ENCODE measurements at places on chromosomes 5 and 9.

GRCh38 chr9:26746357-26747072, 146.1 kb downstream of the CAAP1 start:
- no peak for DNase-seq

DNA sequence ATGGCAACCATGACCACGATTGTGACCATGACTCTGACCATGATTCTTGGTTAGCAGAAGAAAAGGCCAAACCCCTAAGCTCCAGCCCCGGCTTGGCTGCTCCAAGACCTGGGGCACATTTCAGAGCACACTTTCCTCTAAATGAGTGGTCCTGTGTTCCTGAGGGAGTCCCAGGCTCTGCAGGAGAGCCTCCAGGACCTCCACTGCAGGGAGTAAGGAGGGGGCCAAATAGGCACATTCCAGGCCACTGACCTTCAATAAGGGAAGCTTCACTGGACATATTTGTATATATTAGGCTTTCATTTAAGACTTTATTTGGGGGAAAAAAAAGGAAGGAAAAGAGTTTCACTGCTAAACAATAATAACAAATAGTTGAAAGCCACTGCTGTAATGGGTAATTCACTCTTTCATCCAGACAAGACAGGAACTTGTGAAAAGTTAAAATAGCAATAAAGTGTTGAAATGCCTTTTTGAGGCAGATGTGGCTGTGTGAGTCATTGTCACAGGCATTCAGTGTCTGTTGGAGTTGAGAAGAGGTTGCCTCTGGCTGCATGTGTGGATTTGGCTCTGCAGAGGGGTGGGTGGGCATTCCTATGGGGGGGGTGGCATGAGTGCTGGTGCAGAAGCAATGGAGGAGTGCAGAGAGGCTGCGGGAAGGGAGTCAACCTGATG, 63.9 kb upstream of the TGFBR1 start:
- no peak for DNase-seq

- no peak for DNase-seq
Measured at GRCh38 chr5:147578228-147579024, 68.6 kb upstream of the DPYSL3 start.

GRCh38 chr5:33762859-33763258, 128.9 kb downstream of the ADAMTS12 start:
- no peak for DNase-seq

- no peak for DNase-seq
Measured at GRCh38 chr9:137836831-137837241, 40.7 kb upstream of the CACNA1B start.

DNA sequence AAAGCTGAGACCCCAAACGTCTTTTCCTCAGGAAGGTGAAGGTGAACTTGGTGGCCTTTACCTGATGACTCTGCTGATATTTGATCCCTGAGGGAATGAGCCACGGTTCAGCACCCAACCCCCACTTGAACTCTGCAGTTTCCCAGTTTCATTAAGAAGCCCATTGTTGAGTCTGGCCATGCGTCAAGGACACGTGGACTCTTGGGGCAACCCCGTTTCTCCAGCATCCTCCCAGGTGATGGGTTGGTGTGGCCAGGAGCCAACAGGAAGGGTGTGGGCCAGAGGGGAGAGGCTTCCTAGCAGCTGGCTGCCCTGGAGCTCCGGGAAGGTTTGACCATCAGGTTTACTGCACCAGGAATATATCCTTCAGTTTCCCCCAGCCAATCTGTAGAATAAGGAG, 59.5 kb upstream of the GNE start:
- no peak for DNase-seq

DNA sequence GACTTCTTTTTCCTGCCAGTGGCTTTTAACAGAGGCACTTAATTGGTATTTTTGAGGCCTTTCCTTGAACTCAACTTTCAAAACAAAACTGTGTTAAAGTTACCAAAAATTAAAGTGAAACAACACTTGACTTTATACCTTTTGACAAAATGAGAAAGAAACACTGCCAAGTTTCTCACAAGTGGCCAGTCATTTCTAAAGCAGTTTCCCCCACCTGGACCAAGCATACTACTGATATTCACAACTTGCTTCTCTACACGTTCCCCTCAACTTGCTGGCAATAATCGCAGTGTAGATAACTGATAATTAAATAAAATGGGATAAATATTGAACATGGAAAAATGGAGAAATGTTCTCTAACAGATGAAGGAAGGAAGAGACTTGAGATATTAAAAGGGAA, 135.7 kb downstream of the TLR4 start:
- DNase-seq: no peak

DNA sequence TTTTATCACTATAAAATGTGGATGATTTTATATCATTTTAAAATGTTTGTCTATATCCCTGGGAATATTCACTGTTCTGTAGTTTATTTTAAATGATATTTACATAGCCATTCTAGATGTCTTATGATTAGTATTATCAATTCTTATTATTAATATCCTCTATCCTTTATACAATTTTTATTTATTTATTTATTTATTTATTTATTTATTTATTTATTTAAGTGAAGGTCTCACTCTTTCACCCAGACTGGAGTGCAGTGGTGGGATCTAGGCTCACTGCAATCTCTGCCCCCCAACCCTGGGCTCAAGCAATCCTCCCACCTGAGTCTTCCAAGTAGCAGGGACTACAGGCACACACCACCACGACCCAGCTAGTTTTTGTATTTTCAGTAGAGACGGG, 1848.9 kb downstream of the EFNA5 start:
- DNase-seq: no peak

GRCh38 chr5:68114378-68115040, 101.0 kb upstream of the PIK3R1 start:
- no peak for DNase-seq

GRCh38 chr5:15459200-15459599, 40.8 kb upstream of the FBXL7 start:
- no peak for DNase-seq

DNA sequence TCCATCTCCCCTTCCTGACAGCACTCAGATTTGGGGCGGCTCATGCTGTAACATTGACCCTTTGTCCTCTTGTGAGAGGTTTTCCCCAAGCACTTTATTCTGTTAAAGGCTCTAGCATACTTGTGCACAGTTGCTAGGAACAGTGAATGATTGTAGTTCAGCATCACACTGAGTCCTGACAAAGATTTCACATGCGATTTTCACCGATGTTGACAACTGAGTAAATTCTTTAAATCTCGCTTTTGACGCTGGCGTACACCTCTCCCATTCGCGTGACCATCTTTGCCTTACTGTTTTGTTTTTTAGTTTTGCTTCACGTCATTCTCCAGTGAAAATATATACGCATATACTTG, 780 bp downstream of the CDC37L1 start:
- DNase-seq: no peak

DNA sequence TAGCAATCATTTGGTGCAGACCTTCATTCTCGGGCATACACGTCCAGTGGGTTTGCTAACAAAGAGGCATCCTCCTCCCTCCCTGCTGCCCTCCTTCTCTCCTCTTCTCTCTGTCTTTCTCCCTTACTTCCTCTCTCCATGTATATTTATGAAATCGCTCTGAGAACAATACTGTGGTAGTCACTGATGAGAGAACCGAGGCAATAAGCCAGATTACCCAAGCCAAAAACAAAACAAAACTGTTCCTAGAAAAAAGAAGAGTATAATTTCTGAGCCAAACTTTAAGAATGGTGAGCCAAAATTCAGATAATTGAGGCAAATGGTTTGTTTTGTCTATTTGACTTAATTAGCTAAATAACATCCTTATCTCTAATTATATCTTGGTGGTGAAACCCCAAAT, 15.8 kb upstream of the HMHB1 start:
- no peak for DNase-seq

GRCh38 chr5:73280821-73281746, 108.1 kb downstream of the TMEM174 start:
- no peak for DNase-seq

DNA sequence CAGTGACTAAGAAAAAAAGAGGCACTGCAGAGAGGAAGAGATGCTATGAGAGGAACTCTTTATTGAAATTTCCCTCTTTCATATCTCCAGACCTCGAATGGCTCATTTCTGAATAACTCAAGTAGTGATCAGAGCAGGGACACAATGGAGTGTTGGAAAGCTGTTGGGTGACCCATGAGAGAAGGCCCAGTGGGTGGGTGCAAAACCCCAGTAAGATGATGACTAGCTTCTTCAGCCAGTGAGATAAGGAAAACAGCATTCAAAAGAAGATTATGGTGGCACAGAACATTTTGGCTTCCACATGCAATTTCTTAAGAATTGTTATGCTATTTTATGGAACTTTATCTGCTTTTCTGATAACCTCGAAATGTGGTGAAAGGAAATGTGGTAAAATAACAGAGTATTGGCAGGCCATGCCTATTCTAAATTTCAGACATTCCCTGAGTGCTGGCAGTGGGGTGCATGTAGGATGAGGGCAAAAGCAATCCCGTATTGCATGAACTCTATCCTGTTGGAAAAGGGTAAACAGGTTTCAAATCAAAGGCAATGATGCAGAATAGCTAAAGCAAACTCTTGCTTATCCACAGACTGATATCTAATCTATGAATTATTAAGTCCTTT, 128.0 kb upstream of the KLF9 start:
- no peak for DNase-seq

DNA sequence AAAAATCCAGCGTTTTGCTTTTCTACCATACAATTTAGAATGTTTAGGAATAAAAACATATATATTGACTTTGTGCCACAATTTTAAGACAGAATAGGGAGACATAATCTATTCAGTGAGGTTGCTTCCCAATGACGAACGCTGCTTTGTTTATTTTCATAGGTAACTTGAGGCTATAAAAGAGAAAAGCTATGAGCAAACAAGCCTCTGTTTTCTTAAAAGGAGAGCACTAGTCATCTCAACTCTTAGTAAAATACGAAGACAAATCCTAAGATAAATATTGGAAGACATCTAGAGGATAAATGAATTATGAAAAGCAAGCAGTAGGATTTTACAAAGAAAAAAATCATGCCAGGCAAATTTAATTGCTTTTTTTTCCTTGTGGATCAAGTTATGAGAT, 363.6 kb downstream of the ANXA1 start:
- DNase-seq: no peak

DNA sequence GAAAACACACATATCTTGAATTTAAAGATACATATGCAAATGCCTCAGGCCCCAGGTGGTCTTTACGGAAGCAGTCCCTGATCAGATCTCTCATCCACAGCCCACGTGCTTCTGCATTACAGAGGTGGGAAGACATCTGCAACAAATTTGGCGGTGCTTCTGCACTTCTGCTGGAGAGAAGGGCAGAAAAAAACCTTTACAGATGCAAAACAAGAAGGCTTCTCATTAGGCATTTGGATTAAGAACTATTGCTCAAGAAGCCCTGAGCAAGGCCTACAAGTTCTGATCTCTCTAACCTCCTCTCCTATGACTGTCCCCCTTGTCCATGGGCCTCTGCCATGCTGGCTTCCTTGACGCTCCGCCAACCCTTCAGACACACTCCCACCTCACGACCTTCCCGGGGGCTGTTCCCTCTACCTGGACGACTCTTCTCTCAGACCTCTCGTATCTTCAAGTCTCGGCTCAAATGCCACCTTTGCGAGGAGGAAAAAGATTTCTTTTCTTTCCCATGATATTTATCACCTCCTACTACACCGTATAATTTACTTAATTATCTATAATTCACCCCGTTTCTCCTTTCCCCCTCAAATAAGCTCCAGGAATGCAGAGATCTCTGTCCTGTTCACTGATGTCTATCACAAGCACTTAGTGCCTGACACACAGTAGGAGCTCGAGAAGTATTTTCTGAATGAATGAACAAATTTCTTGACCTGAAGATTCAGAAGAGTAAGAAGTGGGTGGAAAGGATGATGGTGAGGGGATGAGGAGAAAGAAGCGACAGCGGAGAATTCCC, 1.1 kb downstream of the MTMR12 start:
- peak; percentile 4 for DNase-seq

DNA sequence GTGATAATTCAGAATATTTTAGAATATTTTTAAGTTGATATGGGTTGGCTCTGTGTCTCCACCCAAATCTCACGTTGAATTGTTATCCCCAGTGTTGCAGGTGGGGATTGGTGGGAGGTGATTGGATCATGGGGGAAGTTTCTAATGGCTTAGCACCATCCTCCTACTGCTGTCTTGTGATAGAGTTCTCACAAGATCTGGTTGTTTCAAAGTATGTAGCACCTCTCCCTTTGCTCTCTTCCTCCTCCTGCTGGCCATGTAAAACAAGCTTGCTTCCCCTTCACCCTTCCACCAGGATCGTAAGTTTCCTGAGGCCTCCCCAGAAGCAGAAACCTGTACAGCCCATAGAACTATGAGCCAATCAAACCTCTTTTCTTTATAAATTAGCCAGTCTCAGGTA, 214.6 kb upstream of the C9orf72 start:
- DNase-seq: no peak

DNA sequence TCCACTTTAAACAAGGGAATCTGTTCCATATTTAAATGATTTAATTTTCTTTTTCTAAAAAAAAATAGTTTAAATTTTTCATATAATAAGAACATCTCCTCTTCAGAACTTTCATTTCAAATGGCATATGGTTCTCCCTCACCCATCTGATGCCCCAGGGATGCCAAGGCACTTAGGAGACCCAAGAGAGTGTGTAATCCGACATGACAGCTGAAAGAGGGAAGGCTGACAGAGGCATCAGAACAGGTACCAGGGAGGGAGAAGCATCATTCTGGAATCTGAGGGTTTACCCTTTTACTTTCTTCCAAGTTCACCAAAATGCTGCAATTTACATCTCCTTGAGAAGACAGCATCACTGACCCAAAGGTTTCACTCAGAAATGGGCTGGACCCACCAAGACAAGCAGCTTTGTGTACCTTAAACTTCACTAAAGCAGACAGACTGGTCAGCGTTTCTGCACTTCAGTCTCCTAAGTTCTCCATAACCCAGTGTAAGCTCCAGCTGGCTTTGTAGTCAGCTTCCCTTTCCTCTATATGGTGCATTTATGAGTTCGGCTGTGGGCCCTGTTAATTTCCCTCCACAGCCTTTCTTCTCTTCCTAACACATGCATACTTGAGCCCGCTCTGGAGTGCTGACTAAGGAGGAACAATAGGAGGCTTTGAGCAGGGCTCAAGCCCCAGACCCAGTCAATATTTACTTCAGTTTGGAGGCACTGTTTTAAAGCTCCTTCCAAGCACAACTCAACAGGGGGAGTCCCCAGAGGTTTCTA, 17.7 kb downstream of the EFNA5 start:
- no peak for DNase-seq

GRCh38 chr5:302966-303365, 18.5 kb upstream of the AHRR start:
- DNase-seq: no peak

DNA sequence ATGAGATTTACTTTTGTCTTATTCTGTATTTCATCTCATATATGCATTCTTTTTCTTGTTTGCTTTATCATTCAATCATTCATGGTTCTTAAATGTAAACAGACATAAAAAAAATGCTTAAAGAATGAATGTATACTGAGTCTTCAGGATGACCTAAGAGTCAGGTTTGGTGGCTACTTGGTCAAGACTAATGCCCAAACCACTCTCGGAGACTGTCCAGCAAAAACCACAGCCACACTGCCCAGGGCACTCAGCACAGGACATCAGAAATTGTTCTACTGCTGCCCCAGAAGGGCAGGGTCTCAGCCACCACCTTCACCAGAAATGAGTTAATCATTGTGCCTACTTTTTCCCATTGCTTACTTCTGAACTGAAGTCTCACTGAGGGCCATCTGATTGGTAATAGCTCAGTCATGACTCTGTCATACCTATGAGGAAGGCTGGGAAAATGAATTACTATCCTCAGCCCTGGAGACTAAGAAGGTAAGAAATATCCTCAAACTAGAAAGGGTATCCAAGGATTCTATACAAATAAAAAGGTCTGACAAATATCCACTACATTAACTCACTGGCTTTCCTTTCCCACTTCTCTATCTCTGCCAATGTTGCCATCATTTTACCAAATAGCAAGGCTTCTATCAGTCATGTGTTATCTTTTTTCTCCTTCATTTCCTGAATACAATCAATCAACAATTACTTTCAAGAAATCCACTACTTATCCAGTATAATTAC, 236.1 kb downstream of the CETN3 start:
- DNase-seq: no peak
